A549 treated with CORT108297 at 1 μM for 4 hours (cell line): ENCODE measurements at places on chromosomes 5 and 9. TPM values are rescaled to one million over a fixed set of nuclear protein-coding genes. Genes with fewer than 3 reads are reported as not detected.

Gene FBXO4
- total RNA-seq, result 5.6 to 7.4 TPM (median 6.8 TPM) in 5 replicates

Gene TPRN
- total RNA-seq, result 6.2 to 10.5 TPM (median 10.1 TPM) in 5 replicates

Gene PCDHAC1
- 1.3 to 1.9 TPM (median 1.7 TPM) in 5 replicates for total RNA-seq

Gene TXNDC8
- not detected in 5 replicates for total RNA-seq

Gene TNFAIP8
- 17.2 to 40.4 TPM (median 21.7 TPM) in 5 replicates for total RNA-seq

Gene DOK3
- total RNA-seq, result 2.4 to 5.6 TPM (median 4.2 TPM) in 5 replicates

Gene CSNK1A1
- 113 to 136 TPM (median 125 TPM) in 5 replicates for total RNA-seq

Gene ADAMTS16
- 1.6 to 2.5 TPM (median 1.6 TPM) in 5 replicates for total RNA-seq

Gene FOXD4L4
- total RNA-seq, result 0.04 to 0.14 TPM (median 0.08 TPM) in 4 of 5 replicates, not detected in the other

Gene ZDHHC11B
- total RNA-seq, result 0.83 to 1.7 TPM (median 1.2 TPM) in 5 replicates

Gene ARL14EPL
- total RNA-seq, result 0.07 to 0.43 TPM (median 0.14 TPM) in 5 replicates

Gene THBS4
- 0.09 to 0.11 TPM (median 0.09 TPM) in 3 of 5 replicates, not detected in the others for total RNA-seq

Gene TSLP
- not detected in 5 replicates for total RNA-seq

Gene CD74
- total RNA-seq, result 0.09 to 0.13 TPM (median 0.10 TPM) in 4 of 5 replicates, not detected in the other

Gene C9orf40
- total RNA-seq, result 7.4 to 13.0 TPM (median 11.4 TPM) in 5 replicates

Gene LCN1
- 0.12 TPM in 1 of 5 replicates, not detected in the others for total RNA-seq

Gene PDE6A
- 0.13 to 0.21 TPM (median 0.13 TPM) in 5 replicates for total RNA-seq

Gene FLT4
- total RNA-seq, result 3.1 to 4.5 TPM (median 4.2 TPM) in 5 replicates

Gene C9orf72
- total RNA-seq, result 2.6 to 4.8 TPM (median 4.5 TPM) in 5 replicates

Gene SPATA9
- total RNA-seq, result not detected in 5 replicates

Gene NDUFS4
- total RNA-seq, result 102 to 135 TPM (median 106 TPM) in 5 replicates

Gene LMX1B
- 1.4 to 2.0 TPM (median 1.7 TPM) in 5 replicates for total RNA-seq

Gene SLC25A2
- total RNA-seq, result 0.05 TPM in 1 of 5 replicates, not detected in the others

Gene SARDH
- total RNA-seq, result 0.07 to 0.16 TPM (median 0.09 TPM) in 4 of 5 replicates, not detected in the other

Gene EDIL3
- total RNA-seq, result 0.15 to 0.48 TPM (median 0.21 TPM) in 5 replicates

Gene BTNL8
- total RNA-seq, result not detected in 5 replicates

Gene CCL28
- 0.08 to 0.23 TPM (median 0.15 TPM) in 5 replicates for total RNA-seq

Gene NR5A1
- 0.03 to 0.06 TPM (median 0.03 TPM) in 4 of 5 replicates, not detected in the other for total RNA-seq

Gene TAS2R1
- not detected in 5 replicates for total RNA-seq

Gene FOXD4L3
- 0.06 to 0.18 TPM (median 0.06 TPM) in 3 of 5 replicates, not detected in the others for total RNA-seq

Gene FSTL4
- 3.1 to 4.5 TPM (median 3.7 TPM) in 5 replicates for total RNA-seq

Gene DRD1
- 0.28 to 0.96 TPM (median 0.47 TPM) in 5 replicates for total RNA-seq

Gene FAM170A
- not detected in 5 replicates for total RNA-seq

Gene TMEM232
- total RNA-seq, result 0.14 to 0.46 TPM in 2 of 5 replicates, not detected in the others

Gene NNT
- 9.8 to 15.9 TPM (median 11.1 TPM) in 5 replicates for total RNA-seq

Gene RASGEF1C
- 0.03 to 0.22 TPM (median 0.08 TPM) in 4 of 5 replicates, not detected in the other for total RNA-seq

Gene IFNA13
- total RNA-seq, result not detected in 5 replicates

Gene PHYHD1
- total RNA-seq, result not detected in 5 replicates

Gene NUTM2F
- total RNA-seq, result not detected in 5 replicates

Gene SHISAL2B
- 0.18 TPM in 1 of 5 replicates, not detected in the others for total RNA-seq

Gene HAVCR2
- total RNA-seq, result 0.21 to 0.39 TPM (median 0.35 TPM) in 5 replicates

Gene WWC1
- 84.1 to 103 TPM (median 88.0 TPM) in 5 replicates for total RNA-seq

Gene HNRNPA0
- total RNA-seq, result 44.0 to 53.6 TPM (median 52.3 TPM) in 5 replicates

Gene SPATA31D4
- total RNA-seq, result not detected in 5 replicates

Gene AMBP
- total RNA-seq, result 7.2 to 10.1 TPM (median 7.7 TPM) in 5 replicates

Gene EPB41L4A
- 1.4 to 1.9 TPM (median 1.7 TPM) in 5 replicates for total RNA-seq

Gene AK3
- 43.0 to 58.5 TPM (median 52.0 TPM) in 5 replicates for total RNA-seq

Gene HAVCR1
- 27.4 to 42.0 TPM (median 37.2 TPM) in 5 replicates for total RNA-seq

Gene ZNF879
- total RNA-seq, result 0.50 to 0.99 TPM (median 0.74 TPM) in 5 replicates

Gene AP3B1
- 30.4 to 32.7 TPM (median 31.3 TPM) in 5 replicates for total RNA-seq
